Fibroblast of skin of back (primary cell): ENCODE measurements at places on chromosomes 1 and 21.

GRCh38 chr1:21175670-21176581, 771 bp downstream of the EIF4G3 start:
- DNase-seq = peak; percentile 22

- no peak for DNase-seq
These were observed 483.4 kb downstream of the NPHP4 start for GRCh38 chr1:5508669-5509330.

GRCh38 chr1:211896958-211897357, 66.4 kb upstream of the LPGAT1 start:
- no peak for DNase-seq

GRCh38 chr21:46622226-46622625, 13.2 kb upstream of the PRMT2 start:
- peak; percentile 62 for DNase-seq

GRCh38 chr21:14487490-14488432, 58.4 kb downstream of the SAMSN1 start:
- DNase-seq = no peak

DNA sequence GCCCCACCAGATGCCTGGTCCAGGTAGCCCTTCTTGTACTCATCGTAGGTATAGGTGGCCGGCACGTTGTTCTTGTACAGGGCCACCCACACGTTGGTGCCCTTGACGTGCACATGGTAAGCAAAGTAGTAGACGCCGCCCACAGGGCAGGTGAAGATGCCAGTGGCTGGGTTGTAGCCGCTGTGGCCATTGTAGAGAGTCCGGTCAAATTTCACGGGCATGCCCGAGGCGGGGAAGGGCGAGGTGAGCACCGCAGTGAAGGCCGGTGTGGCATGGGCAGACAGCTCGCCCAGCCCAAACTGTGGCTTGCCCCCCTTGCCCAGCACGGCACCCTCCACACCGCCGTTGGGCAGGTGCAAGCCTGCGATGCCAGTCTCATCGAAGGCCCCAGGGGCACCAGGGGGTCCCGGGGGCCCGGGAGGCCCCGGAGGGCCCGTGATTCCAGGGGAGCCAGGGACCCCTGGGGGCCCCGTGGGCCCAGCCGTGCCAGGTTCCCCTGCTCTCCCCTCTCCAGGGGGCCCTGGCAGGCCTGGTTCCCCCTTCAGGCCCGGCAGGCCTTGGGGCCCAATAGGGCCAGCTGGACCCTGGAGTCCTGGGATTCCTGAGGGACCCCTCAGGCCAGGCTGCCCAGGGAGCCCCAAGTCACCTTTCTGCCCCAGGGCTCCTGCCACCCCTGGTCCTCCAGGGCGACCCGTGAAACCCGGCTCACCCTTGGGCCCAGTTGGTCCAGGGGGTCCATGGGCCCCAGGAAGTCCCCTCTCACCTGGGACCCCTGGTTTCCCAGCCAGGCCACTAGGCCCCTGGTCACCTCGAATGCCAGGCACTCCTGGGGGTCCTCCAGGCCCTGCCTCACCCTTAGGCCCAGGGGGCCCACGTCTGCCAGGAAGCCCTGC, 9.2 kb downstream of the ADPRS start:
- DNase-seq = no peak

- DNase-seq = no peak
These were observed 248.6 kb upstream of the DEPDC1 start for GRCh38 chr1:68745451-68745850.

- DNase-seq = no peak
These were observed 348.7 kb upstream of the PTBP2 start for GRCh38 chr1:96372881-96373280.

GRCh38 chr1:237108297-237109040, 66.5 kb downstream of the RYR2 start:
- DNase-seq = no peak

DNA sequence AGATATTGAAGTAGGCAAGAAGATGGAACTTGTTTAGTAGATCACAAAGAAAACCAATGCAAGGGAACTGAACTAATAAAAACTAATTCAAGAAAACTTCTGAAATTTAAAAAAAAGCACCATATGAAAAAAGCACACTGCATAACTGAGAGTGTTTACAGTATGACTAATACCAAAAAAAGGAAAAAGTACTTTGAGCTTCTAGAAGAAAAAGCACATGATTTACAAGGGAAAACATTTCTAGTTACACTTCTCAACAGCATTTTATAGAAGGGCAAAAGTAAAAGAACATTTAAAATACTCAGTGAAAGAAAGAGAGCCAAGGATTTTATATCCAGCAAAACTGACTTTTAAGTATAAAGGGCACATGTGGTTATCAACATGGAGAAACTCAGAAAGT, 233.6 kb downstream of the RPS6KC1 start:
- DNase-seq = peak; percentile 74

DNA sequence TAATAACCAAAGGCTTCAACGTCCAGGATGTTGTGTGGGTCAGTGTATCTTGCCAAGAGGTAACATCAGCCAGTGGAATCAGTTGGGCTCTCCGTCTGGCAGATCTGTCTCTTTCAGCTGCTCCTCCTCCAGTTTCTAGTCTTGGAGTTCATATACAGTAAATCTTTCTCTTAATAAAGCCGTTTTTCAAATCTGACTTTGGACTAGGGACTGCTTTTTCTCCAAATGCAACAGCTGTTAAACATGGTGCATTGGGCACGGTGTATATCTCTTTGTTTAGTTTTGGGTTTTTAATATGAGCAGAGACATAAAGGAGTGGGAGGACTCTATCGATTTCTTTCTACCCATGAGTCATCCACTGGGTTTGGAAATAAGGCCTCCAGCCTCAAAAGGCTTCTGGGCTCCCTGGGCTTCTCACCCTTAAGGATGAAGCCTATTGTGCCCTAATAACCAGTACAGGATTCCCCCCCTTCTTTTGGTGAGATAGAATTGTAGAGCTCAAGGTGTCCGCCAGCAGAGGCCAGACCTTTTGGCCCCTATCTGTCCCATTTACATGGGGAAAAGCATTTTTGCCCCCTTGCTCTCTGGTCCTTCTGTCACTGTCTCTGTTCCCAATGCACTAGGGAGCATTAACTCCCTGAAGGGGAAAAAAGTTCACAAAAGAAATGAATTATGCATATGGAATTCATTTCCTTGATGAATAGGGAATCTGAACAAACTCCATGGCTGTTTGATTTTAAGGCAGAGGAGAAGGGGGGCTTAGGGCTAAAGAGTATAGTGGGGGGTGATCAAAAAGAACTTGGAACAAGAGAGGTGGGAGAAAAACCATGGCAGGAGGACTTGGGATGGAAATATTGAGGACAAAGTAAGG, 86.0 kb downstream of the PBX1 start:
- no peak for DNase-seq

GRCh38 chr21:44375281-44375651, 21.8 kb downstream of the TRPM2 start:
- DNase-seq = no peak

- DNase-seq = no peak
These were observed 1995.1 kb downstream of the MRPL39 start for GRCh38 chr21:23612210-23612609.

- peak; percentile 31 for DNase-seq
These were observed 22.3 kb downstream of the RCOR3 start for GRCh38 chr1:211281320-211282022.

- no peak for DNase-seq
These were observed 118.5 kb upstream of the C1orf174 start for GRCh38 chr1:4018466-4019146.

GRCh38 chr1:231215681-231216385, 25.2 kb upstream of the GNPAT start:
- DNase-seq = no peak

DNA sequence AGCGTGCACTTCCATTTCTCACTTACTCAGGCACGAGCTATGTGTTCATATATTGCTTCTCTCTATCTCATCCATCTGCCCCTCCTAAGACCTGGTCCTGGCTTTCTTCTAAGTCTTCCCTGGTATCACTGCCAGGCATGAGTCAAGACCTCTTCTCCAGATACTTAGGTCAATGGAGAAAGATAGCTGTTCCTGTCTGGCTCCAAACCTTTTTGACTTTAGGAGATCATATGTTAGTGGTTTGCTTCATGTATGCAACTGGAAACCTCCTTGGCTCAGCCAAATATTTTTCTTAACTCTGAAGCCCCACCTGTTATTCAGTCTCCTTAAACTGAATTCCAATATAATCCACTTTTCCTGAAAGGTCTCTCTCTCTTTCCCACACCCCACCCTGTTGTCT, 211.6 kb upstream of the PTBP2 start:
- DNase-seq = no peak

DNA sequence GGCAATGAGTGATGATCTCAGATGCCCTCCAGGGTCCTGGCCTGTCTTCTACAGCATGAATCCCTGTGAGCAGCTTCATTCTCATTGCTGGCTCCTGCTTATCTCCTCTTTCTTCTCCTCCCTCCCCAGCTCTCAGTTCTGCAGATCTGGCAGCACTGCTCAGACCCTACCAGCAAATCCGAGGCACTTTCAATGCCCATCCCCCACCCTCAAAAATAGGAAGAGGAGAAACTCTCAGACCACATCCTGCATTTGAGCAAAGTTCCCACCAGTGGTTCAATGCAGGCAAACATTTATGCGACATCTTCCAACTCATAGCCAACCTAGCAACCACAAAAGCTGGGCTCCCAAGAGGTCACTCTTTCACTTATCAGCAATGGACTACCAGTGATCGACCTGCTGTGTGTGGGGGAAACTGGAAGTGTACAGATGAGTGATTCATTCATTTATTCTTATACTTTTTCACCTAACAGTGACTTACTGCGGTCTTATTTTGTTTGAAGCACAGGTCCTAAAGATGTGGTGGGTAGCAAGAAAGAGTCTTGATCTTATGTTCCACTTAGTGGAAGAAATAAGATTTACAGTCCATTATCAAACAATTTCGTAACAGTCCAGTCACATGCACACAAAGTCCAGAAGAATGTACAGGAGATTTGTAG, 5.8 kb upstream of the CHI3L2 start:
- no peak for DNase-seq

DNA sequence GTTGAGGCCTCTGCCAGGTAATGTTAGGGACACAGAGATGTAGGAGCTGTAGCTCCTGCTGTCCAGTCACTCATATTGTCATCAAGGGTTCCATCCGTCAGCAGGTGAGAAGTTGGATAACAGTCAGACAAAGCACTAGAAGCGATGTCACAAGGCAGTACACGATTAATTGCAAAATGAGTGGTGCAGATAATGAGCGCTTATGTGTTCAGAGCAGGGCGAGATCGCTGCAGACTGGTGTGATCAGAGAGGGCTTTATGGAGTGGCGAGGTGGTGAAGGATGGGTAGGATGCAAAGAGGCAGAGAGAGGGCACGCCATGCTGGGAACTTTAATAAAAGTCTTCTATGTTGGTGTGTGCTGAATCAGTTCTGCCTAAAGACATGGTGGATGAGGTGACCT, 8.8 kb downstream of the TMCC2 start:
- no peak for DNase-seq

DNA sequence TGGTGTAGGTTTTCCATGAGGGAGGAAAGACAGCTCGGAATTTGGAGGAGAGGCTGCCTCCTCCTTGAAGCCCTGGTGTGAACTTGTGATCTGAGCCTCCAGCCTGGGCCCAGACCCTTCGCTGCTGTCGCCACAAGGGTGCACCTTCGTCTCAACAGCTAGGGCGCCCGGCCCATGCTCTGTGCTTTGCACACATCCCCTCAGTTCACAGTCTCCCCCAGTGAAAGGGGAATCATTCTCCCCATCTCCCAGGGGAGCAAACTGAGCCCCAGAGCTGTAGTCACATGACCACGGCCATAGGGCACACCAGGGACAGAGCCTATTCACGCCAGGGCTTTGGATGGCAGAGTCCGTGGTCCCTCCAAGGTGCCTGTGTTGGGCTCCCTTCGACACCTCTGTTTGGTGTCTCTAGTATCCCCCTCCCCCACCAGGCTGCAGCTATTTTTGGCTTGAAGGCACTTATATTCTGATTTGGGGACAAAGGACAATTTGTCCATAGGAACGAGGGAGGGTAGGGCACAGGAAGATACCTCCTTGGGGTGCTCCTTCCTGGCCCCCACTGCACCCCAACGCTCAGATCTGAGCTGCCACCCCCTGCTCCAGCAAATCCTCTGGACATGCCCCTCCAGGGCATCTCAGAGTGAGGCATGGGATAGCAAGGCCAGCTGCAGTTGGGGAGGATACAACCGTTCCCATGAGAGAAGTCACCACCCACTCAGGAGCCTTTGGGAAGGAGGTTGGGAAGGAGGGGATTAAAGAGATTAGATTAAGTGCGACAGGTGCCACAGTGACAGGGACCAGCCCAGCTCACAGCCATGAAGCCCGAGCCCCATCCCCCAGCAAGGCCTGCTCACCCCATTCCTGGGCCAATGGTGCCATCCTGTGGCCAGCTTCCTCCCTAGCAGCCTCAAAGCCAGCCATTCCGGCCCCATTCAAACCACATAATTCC, 15.7 kb downstream of the MATN1 start:
- DNase-seq = peak; percentile 62

DNA sequence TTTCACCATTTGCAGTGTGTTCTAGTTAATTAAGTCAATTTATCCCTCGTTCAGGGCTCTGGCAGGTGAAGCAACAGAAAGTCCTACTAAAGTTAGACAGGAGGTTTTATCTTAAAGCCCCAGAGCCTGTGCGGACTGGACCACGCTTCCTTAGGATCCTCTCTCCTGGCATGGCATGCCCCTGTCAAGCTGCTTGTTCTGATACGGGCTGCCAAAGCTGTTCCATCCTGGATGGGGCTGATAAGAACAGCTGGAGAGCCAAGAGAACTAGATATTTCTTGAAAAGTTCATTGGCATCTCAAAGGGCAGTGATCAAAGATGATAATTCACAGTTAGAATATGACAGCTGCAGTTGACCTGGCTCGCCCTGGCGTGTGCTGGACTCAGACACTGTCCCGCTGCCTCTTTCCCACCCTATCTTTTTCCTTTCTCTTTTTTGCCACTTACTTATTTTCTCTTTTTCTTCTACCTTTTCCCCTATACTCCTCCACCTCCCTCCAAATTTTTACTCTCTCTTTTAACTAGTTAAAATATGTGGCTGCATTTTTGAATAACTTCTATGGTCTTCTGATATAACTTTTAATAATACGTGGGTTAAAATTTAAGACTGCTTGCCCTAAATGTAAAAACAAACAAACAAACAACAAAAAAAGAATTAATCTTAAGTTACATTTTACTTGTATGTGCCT, 96.7 kb downstream of the ABCA4 start:
- no peak for DNase-seq
